ENCODE measurements at places on chromosomes 12 and 14.
A peak's percentile ranks its signal among the peaks of the same experiment; 100 is the strongest.

GRCh38 chr12:6956021-6956727, 5.0 kb downstream of the PTPN6 start:
- H3K4me1 ChIP-seq = peaks cover under 1% of the 10 kb centered on the region
- H3K36me3 ChIP-seq = peaks cover 9% of the 10 kb centered on the region
- H3K27ac ChIP-seq = peak overlapping the region; percentile 54

- H3K4me3 ChIP-seq = no peak overlapping the region
- no peak overlapping the region for H3K27ac ChIP-seq
- DNase-seq = no peak
- H3K36me3 ChIP-seq = no peaks in the 10 kb centered on the region
- peaks cover 2% of the 10 kb centered on the region for H3K4me1 ChIP-seq
These were observed 54.9 kb upstream of the SCN8A start for GRCh38 chr12:51536159-51536558.

DNA sequence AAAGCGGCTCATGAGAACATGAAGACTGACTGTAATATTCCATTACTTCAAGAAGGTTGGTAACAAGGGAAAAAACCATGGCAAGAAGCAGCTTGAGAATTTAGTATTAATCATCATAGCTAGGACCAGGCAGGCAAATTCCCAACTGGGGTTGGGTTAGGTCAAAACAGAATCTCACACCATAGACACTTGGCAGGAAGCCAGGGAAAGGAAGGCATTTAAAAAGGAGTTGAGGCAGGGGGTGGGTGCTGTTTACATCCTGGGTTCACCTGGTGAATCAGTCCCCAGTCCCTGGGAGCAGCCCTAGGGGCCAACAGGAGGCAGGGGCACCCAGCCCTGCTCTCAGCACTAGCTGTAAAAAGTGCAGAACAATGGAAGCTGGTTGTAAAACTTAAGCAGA, 108.6 kb downstream of the EGLN3 start:
- no peak overlapping the region for H3K4me3 ChIP-seq
- H3K27me3 ChIP-seq = peaks cover 9% of the 10 kb centered on the region
- no peak for DNase-seq
- H3K27ac ChIP-seq = no peak overlapping the region
- H3K36me3 ChIP-seq = no peaks in the 10 kb centered on the region

DNA sequence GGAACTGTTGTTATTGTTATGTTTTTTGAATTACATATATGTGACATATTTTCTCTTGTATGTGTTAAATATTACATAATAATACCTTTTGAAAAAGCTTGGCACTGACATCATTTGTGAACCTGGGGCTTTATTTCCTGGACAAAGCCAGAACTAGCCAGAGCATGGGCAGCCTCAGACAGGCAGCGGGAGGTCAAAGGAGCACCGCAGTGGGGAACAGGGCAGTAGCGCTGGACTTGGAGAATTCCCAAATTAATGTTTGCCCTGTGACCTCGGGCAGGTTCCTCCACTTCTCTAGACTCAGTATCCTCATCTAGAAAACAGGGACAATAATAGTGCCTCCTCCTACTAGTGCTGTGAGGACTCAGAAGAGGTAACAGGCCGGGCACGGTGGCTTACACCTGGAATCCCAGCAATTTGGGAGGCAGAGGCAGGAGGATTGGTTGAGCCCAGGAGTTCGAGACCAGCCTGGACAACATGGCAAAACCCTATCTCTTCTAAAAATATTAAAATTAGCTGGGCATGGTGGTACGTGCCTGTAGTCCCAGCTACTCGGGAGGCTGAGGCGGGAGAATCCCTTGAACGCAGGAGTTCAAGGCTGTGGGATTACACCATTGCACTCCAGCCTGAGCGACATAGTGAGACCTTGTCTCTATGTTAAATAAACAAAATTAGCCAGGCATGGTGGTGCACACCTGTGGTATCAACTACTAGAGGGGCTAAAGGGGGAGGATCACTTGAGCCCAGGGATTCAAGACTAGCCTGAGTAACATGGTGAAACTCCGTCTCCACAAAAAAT, 27.3 kb upstream of the ITPK1 start:
- no peaks in the 10 kb centered on the region for H3K27me3 ChIP-seq
- H3K36me3 ChIP-seq = no peaks in the 10 kb centered on the region
- H3K4me1 ChIP-seq = peaks cover 5% of the 10 kb centered on the region
- H3K4me3 ChIP-seq = no peak overlapping the region
- no peak overlapping the region for H3K27ac ChIP-seq
- no peak for DNase-seq

DNA sequence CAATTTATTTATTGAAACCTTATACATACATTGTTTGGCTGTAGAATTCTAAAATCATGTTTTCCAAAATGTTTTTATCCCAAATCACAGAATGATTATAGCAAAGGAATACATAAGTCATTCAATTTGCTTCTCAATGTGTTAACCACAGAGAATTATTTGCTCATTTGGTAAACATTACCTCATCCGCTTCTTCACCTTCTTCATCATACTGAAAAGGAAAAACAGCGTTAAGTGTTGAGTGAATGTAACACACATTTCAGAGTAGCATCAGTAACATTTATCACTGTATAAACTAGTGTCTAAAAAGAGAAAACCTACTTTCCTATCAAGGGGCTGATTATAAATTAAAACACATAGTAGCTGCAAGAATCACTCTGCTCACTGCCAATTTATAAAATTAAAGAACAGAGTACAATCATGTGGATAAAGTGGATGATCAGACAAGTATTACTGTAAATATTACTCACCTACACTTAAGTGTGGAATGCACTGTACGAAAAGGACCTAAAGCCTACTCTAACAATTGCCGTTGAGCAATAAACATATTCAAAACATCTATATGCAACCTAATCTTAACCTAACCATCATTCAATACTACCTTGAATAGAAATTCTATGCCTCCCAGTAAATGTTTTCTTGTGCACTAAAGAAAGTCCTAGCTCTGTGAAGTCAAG, 18.1 kb upstream of the PHLDA1 start:
- no peaks in the 10 kb centered on the region for H3K27me3 ChIP-seq
- peaks cover 29% of the 10 kb centered on the region for H3K36me3 ChIP-seq
- H3K4me1 ChIP-seq = peaks cover 5% of the 10 kb centered on the region
- DNase-seq = no peak
- H3K27ac ChIP-seq = no peak overlapping the region

DNA sequence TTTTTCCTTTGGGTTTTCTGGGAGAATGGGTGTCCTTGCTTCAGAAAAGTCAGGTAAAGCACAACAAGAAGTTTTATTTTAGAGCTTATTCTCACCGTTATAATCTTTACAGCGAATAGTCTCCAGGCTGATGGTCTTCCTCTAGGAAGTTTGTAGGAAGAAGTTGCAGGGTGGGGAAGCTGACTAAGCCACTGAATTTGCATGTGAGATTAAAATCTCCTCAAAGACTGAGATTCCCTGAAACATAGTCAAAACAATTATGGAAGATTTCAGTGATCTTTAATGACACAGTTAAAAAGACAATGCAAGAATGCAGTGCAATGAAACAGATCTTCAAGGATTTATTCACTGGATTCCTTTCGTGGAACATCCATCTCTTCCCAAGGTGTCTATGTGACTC, 1.2 kb downstream of the TAS2R10 start:
- peaks cover 2% of the 10 kb centered on the region for H3K27me3 ChIP-seq
- H3K4me3 ChIP-seq = no peak overlapping the region
- H3K4me1 ChIP-seq = no peaks in the 10 kb centered on the region
- DNase-seq = no peak

- no peaks in the 10 kb centered on the region for H3K36me3 ChIP-seq
- no peak overlapping the region for H3K4me3 ChIP-seq
- H3K27me3 ChIP-seq = peaks cover 8% of the 10 kb centered on the region
- H3K27ac ChIP-seq = no peak overlapping the region
- no peaks in the 10 kb centered on the region for H3K4me1 ChIP-seq
These were observed 75.7 kb upstream of the PPP4R3A start for GRCh38 chr14:91585856-91586255.

Data from progenitor cell of endocrine pancreas (in vitro differentiated cells).